ENCODE measurements at places on chromosomes 5 and 9. TPM values are rescaled to one million over a fixed set of nuclear protein-coding genes. Genes with fewer than 3 reads are reported as not detected.

DNA sequence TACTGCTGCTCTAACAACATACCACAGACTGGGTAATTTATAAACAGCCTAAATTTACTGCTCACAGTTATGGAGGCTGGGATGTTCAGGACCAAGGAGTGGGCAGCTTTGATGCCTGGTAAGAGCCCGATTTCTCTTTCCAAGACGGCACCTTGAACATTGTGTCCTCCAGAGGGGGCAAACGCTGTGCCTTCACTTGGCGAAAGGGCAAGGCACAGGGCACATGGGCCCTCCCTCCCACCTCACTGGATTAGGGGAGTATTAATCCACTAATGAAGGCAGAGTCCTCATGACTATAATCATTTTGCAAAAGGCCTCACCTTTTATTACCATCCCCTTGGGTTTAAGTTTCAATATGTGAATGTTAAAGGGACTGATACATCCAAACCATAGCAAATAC, 397.7 kb downstream of the TMEM38B start:
- DNase-seq = no peak

The PDE6A gene
- total RNA-seq = not detected

The SLC25A2 gene
- total RNA-seq = 1.1 TPM

DNA sequence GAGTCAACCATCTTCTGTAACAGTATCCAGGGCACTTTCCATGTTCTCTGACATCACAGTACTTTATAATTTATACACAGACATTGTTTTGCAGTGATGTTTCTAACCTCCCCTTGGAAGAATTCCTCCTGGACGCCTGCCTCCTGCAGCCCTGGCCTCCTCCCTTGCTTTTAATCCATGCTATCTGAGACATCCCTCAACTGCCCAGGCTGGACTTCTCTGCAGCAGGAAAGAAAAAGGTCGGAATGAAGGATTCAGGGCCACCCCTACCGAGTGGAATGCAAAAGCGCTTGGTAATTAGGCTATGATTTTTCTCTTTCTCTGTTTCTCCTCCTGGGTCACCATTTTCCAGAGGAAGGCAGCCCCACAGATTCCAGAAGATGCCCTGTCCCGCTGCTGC, 47.0 kb upstream of the SHC3 start:
- no peak for DNase-seq

- no peak for DNase-seq
These were observed 26.1 kb downstream of the TUT7 start for GRCh38 chr9:86328156-86328555.

Data from progenitor cell of endocrine pancreas (in vitro differentiated cells).